ENCODE measurements at places on chromosomes 6 and 20.
A peak's percentile ranks its signal among the peaks of the same experiment; 100 is the strongest.

GRCh38 chr6:38975621-38976049 lies 72.9 kb upstream of the GLP1R start:
- no peak for DNase-seq

DNA sequence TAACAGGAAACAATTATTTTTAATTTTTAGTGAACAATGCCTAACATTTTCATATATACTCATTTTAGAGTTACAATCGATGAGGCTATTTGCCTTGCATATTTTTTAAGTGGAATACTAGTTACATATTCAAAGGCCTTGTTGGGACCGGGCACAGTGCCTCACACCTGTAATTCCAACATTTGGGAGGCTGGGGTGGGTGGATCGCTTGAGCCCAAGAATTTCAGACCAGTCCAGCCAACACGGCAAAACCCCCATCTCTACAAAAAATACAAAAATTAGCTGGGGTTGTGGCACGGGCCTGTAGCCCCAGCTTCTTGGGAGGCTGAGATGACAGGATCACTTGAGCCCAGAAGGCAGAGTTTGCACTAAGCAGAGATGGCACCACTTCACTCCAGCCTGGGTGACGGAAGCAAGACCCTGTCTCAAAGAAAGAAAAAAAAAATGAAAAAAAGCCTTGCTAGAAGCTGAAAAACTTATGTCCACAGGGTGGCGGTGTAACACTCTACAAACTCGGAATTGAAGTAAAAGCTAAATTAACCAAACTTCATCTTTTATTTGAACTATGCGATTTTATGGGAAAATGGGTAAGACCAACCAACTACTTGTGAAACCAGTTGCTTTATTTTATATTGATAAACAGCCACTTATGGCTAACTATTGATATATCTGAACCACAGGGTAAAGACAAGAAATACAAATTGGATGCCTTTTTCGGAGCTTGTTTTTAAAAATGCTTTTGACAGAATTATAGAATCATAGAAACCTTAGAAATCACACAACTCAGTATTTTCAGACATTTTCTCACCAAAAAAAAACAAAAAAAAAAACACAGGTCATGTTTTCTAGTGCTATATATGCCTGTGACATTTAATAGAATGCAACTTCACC lies 24.1 kb upstream of the ROS1 start:
- DNase-seq: peak; percentile 31

DNA sequence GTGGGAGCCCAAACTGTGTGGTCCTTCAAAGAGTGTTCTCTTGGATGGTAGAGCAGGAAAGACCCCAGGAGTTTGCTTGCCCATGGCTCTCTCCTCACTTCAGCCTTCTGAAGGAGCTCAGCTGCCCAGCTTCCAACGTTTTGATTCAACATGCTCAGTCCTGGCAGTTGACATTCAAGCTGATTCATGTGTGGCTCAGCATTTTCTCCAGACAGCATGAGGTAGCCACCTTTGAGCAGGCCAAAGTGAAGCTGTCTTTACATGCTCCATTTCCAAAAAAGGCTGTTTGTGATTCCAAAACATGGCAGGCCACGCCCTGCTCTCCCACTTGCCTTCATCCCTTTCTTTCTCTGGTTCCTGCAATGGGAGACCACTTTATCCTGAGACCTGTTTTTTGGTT lies 280.2 kb downstream of the TBC1D7 start:
- DNase-seq: no peak

GRCh38 chr6:137117581-137117980 lies 55.9 kb downstream of the IL22RA2 start:
- no peak for DNase-seq

DNA sequence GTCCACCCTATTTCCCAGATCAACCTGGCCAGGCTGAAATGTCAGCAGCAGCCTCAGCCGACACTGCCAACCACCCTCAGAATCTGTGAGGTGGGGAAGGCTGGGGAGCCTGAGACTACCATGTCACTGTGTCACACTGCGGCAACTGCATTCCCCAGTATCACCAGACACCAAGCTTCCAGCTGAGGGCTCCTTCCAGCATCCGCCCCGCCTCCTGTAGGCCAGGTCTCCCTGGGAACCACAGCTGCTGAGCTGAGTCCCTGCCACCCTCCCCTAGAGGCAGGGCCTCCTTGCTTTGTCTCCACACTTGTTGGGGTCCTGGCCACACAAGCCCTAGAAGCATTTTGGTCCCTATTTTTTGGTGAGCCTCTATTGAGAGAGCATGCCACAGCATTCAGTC lies 115.7 kb downstream of the UNC5CL start:
- no peak for DNase-seq

DNA sequence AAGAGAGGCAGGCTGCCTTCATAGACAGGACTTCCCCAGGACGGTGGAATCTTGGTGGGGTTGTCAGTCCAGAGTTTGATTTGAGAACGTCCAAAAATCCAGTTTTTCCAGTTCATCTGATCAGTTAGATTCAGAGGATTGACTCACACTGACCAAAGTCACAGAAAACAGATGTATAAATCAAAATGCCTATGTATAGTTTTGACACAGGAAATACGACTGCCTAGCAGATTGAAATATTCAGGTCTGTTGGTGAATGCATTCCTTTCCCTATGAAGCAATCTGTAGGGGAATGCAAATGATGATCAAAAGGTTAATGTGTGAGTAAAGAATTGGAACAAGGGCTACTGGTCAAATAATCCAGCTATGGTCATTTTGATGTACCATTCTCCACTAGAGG lies 29.7 kb upstream of the GFOD1 start:
- DNase-seq: no peak

GRCh38 chr6:111417181-111417585 lies 65.8 kb downstream of the REV3L start:
- no peak for DNase-seq

DNA sequence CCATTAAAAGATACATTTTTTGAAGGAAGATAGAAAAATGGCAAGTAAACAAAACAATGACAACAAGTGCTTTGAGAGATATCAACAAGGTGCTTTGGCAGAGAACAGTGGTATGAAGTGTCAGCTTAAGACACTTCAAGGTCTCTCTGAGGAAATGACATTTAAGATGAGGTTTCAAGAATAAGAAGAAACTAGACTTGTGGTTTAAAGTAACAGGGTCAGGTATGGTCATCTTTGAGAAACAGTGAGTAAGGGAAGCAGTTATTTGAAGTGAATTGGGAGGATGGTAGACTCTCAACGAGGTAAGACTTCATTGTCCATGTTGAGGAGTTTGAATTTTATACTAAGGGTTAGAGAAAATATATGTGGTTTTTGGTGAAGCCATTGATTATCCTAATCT lies 77.8 kb downstream of the SYCP2L start:
- DNase-seq: no peak

GRCh38 chr20:18978311-18978710 lies 164.7 kb downstream of the SCP2D1 start:
- DNase-seq: no peak

GRCh38 chr6:8743170-8743745 lies 307.9 kb upstream of the SLC35B3 start:
- DNase-seq: no peak

Data from stimulated activated CD4-positive, alpha-beta T cell treated with anti-CD3 and anti-CD28 coated beads, Interleukin-1b, Interleukin-23, amount 100 ng/mL, for 24 hours (primary cell).